ENCODE measurements at places on chromosomes 5 and 9. TPM values are rescaled to one million over a fixed set of nuclear protein-coding genes. Genes with fewer than 3 reads are reported as not detected.

The PCDHGA6 gene
- total RNA-seq = 2.2 TPM

DNA sequence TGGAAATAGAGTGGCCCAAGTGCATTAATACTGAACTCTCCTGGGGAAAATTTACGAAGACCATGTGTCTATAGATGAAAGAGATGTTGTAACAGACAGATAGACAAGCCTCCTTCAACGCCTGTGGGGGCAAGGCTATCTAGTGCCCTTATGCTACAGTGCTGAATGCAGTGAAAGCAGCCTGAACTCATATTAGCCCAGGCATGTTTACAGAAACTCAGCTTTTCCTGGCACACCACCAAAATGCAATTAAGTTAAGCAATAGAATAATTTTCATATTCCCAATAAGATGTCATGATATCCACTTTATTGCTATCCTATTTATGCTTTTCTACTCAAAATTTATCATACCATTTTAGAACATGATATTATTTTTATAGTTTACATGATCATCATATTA is 277.0 kb downstream of the DIRAS2 start:
- no peak for DNase-seq

DNA sequence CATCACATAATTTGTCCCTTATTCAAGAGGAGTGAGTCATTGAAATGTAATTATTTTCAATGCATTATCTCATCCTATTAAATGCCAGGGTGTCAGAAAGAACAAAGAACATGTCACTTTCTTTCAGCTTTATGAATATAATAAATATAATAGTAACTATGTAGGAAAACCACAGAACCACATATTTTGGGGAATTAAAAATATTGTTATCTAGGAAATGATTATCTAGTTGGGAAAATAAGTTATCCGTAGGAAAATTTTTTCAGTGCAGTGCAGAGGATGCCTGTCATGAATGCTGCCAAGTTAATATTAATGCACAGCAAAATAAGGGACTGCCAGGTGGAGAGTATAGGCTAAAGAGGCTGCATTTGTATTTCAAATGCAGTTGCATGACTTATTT is 844.8 kb downstream of the MAT2B start:
- DNase-seq = no peak

The IFNA21 gene
- not detected for total RNA-seq

All from dermis blood vessel endothelial cell (primary cell).